ENCODE measurements at places on chromosomes 3 and 15.
A peak's percentile ranks its signal among the peaks of the same experiment; 100 is the strongest.

- DNase-seq, result no peak
These were observed 215.0 kb upstream of the IGF1R start for GRCh38 chr15:98433346-98433745.

DNA sequence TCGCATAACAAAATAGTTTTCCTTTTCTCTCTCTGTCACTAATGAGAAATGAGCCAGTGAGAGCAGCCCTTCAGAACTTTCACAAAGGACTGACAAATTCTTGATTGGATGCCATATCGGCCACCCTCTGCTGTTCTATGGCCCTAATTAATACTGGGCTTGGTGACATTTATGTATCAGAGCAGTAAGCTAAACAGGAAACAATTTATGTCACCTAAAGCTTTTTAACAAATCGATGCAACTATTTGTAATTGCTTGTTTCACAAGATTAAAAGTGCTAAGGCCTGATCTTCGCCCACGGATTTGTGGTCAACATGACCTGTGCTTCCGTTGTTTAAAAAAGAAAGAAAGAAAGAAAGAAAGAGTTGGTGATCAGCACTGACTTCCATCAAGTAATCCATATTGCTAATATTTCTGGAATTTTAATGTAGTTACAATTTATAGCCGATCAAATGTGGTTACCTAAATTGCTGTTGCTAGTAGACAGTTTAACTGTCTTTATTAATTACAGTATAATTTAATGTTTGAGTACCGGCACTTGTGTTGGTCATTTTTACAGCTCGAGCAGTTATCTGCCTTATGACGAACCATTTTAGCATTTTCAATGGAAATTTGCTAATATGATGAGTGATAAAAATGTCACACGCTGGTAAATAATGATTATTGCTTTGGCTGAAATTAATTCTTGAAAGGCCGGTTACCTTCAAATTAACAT is 631.3 kb downstream of the FOXP1 start:
- DNase-seq, result no peak

- DNase-seq, result no peak
These were observed 62.0 kb downstream of the SUCNR1 start for GRCh38 chr3:151935446-151935845.

DNA sequence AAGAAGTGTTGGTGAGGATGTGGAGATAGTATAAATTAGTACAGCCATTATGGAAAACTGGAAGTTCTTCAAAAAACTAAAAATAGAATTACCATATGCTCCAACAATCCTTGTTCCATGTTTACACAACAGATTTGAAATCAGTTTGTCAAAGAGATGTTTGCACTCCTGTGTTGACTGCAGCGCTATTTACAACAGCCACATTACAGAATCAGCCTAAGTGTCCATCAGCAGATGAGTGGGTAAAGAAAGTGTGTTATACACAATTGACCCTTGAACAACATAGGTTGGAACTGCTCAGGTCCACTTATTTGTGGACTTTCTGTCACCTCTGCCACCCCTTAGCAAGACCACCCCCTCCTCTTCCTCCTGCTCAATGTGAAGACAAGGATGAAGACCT is 34.7 kb downstream of the LMLN start:
- no peak for DNase-seq

- no peak for DNase-seq
These were observed 21.4 kb downstream of the NOX5 start for GRCh38 chr15:69035918-69036258.

GRCh38 chr15:74906067-74906449 is 593 bp downstream of the FAM219B start:
- DNase-seq, result no peak

- no peak for DNase-seq
These were observed 64.7 kb upstream of the NTRK3 start for GRCh38 chr15:88321271-88321670.

- no peak for DNase-seq
These were observed 4.5 kb downstream of the NDUFB5 start for GRCh38 chr3:179608931-179609720.

DNA sequence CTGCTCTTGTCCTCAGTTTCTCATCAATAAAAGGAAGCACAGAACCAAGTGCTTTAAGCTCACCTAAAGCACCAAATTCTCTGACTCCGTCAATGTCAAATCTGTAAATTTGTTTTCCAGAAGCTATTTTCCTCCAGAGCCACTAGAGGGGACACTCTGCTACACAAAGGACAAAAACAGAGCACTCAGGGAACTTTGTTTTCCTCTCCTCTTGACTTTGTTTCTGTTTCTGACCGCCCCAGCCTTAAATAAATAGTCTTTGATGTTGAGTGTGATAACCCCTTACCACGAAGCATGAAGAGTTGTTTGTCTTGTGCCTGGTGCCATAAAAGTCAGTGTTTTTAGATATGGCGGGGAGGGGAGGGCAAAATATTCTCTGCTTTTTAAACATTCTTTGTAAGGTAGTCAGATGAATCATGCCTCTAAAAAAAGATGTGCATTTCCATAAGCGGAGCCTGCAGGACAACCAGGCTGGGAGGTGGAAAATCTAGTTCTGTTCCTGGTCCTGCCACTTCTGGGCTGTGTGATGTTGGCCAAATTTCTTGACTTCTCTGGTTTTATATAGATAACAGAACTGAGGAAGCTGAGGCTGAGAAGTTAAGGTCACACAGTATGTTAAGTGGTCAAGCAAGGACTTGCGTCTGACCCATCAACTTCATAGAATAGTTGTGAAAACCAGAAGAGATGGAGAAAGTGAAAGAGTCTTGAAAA is 7.3 kb upstream of the ZBTB38 start:
- DNase-seq, result peak; percentile 35

DNA sequence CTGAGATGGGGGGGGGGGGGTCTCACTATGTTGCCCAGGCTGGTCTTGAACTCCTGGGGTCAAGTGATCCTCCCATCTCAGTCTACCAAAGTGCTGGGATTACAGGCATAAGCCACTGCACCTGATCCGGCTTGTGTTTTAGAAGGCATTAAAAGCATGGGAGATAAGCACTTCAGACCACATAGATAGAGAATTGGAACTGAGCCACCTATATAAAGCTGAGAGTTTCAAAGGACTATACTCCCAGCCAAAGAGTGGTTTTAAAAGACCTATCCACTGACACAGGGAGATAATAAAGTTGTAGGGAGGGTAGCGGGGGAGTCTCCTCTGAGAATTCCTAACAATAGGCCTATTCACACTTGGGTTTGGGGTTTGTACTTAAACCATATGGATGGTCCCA is 34.8 kb downstream of the DENND4A start:
- DNase-seq, result no peak

- no peak for DNase-seq
These were observed 8.8 kb upstream of the PRKAR2A start for GRCh38 chr3:48856469-48856868.

GRCh38 chr3:18027161-18027939 is 284.9 kb upstream of the TBC1D5 start:
- no peak for DNase-seq

DNA sequence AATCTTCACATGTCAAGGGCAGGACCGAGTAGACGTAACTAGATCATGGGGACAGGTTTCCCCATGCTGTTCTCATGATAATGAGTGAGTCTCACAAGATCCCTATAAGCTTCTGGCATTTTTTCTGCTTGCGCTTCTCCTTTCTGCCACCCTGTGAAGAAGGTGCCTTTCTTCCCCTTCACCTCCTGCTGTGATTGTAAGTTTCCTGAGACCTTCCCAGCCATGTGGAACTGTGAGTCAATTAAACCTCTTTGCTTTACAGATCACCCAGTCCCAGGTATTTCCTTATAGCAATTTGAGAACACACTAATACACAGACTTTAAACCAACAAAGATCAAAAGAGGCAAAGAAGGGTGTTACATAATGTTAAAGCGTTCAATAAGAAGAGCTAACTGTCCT is 156.6 kb upstream of the UBE2E2 start:
- DNase-seq, result no peak

DNA sequence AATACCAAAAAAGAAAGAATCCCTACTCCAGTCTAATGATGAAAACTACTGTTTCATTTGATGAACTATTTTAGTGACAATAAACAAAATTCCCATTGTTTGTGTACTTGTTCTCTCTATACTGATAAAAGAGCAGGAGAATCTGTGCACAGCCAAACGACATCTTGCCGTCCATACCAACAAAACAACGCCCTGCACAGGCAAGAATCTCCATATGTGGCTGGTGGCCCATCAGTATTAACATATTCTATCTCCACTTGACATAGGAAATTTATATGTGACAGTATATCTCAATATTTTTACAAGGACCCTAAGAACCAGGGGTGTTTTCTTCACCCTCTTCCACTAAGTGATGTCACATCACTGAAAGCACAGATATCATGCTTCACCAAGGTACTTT is 279.5 kb downstream of the ULK4 start:
- DNase-seq, result no peak

DNA sequence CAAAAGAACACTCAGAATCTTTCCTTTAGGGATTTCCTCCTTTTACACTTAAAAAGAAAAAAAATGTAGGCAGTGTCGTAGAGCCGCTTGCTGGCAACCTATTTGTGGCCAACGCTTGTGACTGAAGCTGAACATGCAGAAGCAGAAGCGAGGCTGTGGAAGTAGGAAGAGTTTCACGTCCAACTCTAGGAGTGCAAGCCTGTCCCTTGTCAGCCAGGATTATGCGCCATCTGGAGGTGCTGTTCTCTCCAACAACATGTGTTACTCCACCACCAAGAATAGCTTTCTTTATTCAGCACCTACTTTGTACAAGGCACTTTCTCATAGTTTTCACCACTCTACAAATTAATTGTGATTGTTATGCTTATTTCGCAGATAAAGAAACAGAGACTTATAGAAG is 223.2 kb upstream of the LMCD1 start:
- no peak for DNase-seq
